ENCODE measurements at places on chromosomes 4 and X. TPM values are rescaled to one million over a fixed set of nuclear protein-coding genes. Genes with fewer than 3 reads are reported as not detected.
A peak's percentile ranks its signal among the peaks of the same experiment; 100 is the strongest.

The TMEM131L gene
- 5.2 TPM for total RNA-seq

GRCh38 chrX:20046864-20047263 lies 56.0 kb upstream of the BCLAF3 start:
- H3K27ac ChIP-seq = no peak overlapping the region
- DNase-seq = no peak
- H3K27me3 ChIP-seq = no peaks in the 10 kb centered on the region
- no peak overlapping the region for H3K4me3 ChIP-seq
- no peaks in the 10 kb centered on the region for H3K4me1 ChIP-seq

DNA sequence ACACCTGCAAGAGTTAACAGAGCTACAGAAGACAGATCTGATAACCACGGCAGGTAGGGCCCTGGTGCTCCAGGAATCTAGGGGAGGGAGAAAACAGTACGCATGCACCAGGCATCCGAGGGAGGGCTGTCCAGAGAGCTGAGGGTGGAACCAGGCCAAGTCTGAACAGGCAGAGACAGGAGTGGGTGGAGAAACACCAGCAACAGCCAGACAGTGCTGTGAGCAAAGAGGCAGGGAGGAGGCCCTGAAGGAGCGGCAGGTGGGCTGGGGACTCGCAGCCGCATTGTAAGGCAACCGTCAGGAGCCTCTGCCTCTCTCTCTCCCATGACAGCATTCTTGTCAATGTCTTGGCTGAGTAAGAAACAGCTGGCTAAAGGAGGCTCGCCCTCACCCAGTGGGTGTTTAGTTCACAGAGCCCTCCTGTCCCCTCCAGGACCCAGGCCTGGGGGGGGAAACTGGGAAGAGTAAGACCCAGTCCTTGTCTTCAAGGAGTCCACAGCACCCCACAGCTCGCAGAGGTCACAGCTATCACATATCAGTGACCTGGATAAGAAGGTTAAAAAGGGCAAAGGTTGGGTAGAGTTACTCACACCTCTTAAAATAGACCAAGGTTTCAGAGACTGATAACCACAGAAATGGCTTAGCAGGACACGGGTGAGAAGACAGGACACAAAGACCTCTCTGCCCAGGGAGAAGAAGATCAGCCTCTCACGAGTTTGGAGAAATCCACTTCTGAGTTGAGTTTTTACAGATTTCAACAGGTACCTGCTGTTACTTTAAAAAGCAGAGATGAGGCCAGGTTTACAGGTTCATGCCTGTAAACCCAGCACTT lies 10.5 kb downstream of the ACSL1 start:
- DNase-seq = peak; percentile 78
- peaks cover 26% of the 10 kb centered on the region for H3K4me1 ChIP-seq
- H3K27me3 ChIP-seq = no peaks in the 10 kb centered on the region
- peak overlapping the region; percentile 55 for H3K27ac ChIP-seq
- H3K4me3 ChIP-seq = peak overlapping the region; percentile 3
- H3K36me3 ChIP-seq = no peaks in the 10 kb centered on the region

DNA sequence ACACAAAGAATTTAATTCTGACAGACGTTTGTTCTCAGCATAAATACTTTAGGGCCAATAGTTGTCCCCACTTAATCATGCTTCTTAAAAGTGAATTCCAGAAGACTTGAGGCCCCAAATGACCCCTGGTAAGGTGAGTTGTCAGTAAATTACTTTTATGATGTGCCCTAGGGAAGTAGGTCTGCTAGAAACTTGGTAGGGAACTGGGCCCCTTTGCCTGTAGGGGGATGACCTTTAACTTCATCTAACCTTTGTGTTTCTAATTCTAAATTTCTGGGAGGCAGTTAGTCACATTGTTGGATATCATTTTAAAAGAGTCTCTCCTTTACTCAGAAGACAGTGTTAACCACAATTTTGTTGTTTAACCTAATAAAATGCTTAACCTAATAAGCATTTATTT lies 28.8 kb downstream of the HHIP start:
- H3K4me1 ChIP-seq = no peaks in the 10 kb centered on the region
- no peak overlapping the region for H3K27ac ChIP-seq
- no peak overlapping the region for H3K4me3 ChIP-seq
- H3K27me3 ChIP-seq = no peaks in the 10 kb centered on the region

DNA sequence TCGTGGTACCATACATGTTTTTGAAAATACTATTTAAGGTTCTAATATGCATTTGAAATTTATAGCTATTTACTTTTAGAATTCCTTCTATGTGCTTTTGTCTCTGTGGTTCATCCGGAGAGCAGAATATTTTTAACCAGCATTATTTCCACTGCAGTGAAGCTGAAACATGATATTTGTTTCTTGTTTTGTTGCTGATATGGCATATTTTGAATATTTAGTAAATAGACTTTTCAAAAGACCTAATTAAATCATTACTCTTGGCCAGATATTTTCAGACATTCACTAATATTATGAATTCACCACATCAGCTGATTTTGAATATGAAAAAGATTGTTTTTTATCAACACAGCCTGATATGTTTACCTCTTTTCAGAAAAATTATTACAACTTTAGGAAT lies 87.0 kb downstream of the FAT4 start:
- no peak overlapping the region for H3K4me3 ChIP-seq
- H3K27me3 ChIP-seq = no peaks in the 10 kb centered on the region
- no peak for DNase-seq
- no peak overlapping the region for H3K27ac ChIP-seq

The NLGN3 gene
- not detected for total RNA-seq

DNA sequence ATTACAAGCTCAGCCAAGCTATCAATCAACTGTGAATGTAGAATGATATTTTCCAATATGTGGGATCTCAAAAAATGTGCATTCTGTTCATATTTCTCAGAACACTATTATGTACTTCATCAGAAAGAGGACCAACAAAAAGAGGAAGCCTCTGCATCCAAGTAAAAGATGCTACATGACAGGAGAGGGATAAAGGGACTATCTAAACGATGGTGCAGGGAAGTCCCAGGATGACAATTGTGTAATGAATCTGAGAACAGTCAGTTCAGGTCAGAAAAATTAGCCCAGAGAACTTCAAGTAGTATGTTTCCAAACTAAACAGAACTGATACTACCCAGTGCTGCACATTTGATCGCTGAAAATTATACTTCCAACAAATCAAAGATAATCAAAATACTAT lies 127.0 kb downstream of the ZNF330 start:
- DNase-seq = no peak
- no peak overlapping the region for H3K27ac ChIP-seq
- H3K36me3 ChIP-seq = no peaks in the 10 kb centered on the region

- peak; percentile 4 for DNase-seq
- H3K27ac ChIP-seq = no peak overlapping the region
- H3K4me1 ChIP-seq = no peaks in the 10 kb centered on the region
- H3K36me3 ChIP-seq = no peaks in the 10 kb centered on the region
- no peaks in the 10 kb centered on the region for H3K27me3 ChIP-seq
Measured at GRCh38 chr4:3255611-3256186, 6.7 kb downstream of the MSANTD1 start.

DNA sequence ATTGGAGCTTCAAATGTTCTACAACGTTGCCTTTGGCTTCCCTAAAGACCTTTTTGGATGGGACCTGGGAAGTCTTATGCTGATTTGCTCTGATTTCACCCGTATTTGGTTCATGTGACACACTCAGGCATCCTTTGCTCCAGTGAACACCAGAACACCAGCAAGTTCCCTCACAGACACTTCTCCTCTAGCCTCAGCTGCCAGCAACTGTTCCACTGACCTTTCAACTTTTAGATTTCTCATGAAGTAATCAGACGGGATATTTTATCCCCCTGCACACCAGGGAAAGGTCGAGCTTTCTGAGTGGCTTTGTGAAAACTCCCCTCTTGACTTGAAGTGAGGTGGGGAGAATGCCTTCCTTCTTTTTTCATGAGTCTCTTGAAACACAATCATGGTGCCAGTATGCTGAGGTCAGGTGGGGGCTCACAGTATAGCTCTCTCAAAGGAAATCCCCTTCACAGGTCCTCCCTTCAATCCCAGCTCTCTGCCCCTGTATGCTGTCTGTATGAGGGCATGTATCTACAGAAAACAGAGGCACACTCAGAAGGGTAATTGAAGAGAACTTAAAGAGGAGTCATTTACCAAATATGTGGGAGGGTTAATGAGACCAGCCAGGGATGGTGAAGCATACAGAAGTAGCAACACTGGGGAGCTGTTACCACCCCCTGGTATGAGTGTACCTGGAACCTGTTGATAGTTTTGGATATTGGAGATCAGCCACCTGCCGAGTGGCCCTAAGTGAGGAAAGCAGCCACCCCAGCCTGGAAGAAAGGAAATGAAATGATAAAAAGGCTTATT lies 62.7 kb downstream of the FGFBP1 start:
- H3K36me3 ChIP-seq = no peaks in the 10 kb centered on the region
- H3K4me1 ChIP-seq = no peaks in the 10 kb centered on the region
- no peak for DNase-seq
- no peaks in the 10 kb centered on the region for H3K27me3 ChIP-seq

GRCh38 chr4:119523399-119523798 lies 105.2 kb downstream of the PDE5A start:
- DNase-seq = no peak
- H3K4me1 ChIP-seq = peaks cover 12% of the 10 kb centered on the region
- no peak overlapping the region for H3K4me3 ChIP-seq

The FDCSP gene
- total RNA-seq = 15.4 TPM

The ARHGAP6 gene
- total RNA-seq = 12.4 TPM

DNA sequence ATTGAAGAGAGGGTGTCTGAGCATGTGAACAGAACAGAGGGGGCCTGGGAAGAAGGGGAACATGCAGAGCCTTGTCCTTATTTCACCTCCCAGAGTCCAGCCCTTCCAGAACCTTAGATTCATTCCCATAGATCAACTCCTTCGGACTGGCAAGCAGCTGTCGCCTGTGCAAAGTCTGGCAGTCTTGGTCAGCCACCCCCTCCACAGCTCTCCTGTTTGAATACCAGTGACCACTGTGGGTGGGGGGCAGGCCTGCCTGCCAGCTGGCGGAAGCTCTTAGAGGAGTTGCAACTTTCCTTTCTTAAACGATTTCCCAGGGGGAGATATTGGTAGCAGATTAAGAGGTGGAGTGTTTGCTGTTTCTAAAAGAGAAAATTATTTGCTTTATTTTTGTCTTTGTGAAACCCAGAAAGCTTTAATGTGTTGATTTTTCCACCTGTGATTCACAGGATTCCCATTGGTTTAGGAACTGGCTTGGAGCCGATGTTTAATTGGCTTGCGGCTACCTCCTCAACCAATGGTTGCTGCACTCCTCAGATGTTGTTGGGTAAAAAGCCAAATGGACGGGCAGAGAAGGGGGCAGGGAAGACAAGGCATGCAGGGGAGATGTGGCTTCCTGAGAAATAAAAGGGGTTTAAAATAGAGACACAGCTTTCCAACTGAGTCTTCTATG lies 62.2 kb upstream of the PRPS1 start:
- no peaks in the 10 kb centered on the region for H3K27me3 ChIP-seq
- no peak for DNase-seq
- no peak overlapping the region for H3K27ac ChIP-seq

The HMX1 gene
- total RNA-seq = not detected

The DKK2 gene
- 0.55 TPM for total RNA-seq

GRCh38 chr4:94678896-94679295 lies 78.9 kb upstream of the BMPR1B start:
- H3K4me3 ChIP-seq = no peak overlapping the region
- DNase-seq = no peak
- H3K4me1 ChIP-seq = no peaks in the 10 kb centered on the region

GRCh38 chr4:92060333-92060732 lies 243.4 kb upstream of the GRID2 start:
- H3K27me3 ChIP-seq = no peaks in the 10 kb centered on the region
- no peaks in the 10 kb centered on the region for H3K4me1 ChIP-seq
- no peak for DNase-seq
- H3K36me3 ChIP-seq = no peaks in the 10 kb centered on the region

The FAM236D gene
- total RNA-seq = not detected

The GLRA3 gene
- not detected for total RNA-seq

DNA sequence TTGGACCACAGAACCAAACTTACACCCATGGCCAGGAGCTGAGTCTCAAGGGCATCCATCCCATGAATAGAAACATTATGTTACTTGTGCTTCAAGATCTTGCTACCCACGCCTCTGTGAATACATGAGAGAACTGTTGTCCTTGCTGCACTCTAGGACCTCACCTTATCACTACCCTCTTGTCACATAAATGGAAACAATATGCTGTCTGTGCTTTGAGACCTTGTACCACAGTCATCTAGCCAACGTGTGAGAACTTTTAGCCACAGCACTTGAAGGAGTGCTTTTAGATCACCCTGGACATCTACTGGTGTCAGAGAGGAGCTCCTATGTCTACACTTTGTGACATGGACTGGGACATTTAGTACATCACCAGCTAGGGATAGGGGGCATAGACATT lies 30.7 kb upstream of the HUWE1 start:
- no peak for DNase-seq
- no peaks in the 10 kb centered on the region for H3K36me3 ChIP-seq
- no peak overlapping the region for H3K27ac ChIP-seq
- no peaks in the 10 kb centered on the region for H3K27me3 ChIP-seq
- H3K4me1 ChIP-seq = no peaks in the 10 kb centered on the region

Data from transverse colon (tissue), 4 donors.